Activated T-cell treated with anti-CD3 and anti-CD28 coated beads for 1 hour (primary cell): ENCODE measurements at places on chromosomes 16 and 17.

GRCh38 chr17:76261421-76262215 is 3.5 kb upstream of the UBALD2 start:
- no peak for DNase-seq

DNA sequence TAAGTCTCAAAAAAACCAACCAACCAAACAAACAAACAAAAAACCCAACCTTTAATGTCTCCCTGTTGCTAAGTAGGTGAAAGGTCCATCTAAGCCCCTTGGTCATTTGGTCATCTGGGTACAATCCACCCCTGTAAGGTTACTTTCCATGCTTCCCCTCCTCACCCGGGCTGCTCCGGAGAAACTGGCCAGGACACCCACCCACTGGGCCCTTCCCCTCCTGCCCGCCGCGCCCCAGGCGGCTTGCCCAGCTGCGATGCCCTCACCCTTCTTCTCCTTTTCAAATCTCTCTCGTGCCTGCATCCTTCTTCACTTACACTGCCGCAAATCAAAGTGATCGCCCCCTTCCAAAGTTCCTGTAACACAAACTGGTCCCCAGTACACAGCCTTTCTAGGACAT is 2.0 kb downstream of the NTAN1 start:
- no peak for DNase-seq

DNA sequence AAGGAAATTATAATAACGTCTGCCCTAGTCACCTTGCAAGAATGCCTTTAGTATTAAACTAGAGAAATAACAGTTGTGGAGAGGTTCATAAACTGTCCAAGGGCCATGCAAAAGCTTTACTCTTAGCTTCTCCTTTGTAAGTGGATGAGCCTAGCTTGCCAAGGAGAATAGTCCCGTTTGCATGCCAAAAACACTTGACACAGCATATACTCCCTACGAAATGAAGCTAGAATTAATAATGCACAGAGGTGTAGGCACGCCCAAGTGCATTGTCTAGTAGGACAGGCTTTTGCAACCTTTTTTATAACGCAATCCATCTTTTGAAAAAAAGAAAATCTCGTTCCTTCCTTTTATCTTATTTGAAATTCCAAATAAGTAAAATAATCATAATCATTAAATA is 12.8 kb upstream of the CDRT4 start:
- DNase-seq, result no peak

DNA sequence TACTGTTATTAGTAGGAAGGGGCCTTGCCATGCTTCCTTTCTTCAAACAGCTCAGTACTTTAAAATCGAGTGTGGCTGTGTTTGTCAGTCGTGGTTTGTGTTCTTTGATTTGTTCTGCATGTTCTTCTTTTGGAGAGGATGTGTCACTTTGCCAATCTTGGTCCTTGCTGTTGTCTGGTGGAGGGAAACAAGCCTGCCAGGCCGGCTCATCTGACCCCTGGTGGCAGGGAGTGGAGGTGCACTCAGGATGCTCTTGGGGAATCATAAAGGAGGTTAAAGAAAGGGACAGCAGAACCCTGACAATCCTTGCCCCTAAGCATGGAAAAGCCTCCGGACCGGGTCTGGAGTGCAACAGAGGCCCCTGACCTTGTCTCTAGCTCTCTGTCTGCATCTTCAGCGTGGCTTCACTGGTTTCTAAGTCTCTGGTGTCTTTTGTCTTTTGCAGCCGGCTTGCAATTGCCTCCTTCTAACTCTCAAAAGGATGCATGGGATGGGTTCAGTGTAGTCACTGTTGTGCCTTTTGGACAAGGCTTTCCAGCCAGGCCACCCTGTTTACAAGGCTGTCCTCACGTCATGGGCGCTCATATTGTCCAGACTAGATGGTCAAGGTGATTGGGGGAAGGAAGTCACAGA is 135.8 kb downstream of the WWOX start:
- DNase-seq, result peak; percentile 50

- DNase-seq, result no peak
Measured at GRCh38 chr17:70139449-70139993, 29.8 kb upstream of the KCNJ2 start.

GRCh38 chr17:40621019-40621418 is 26.6 kb downstream of the SMARCE1 start:
- DNase-seq, result no peak

- DNase-seq, result peak; percentile 50
Measured at GRCh38 chr16:2983706-2984136, 3.5 kb upstream of the PKMYT1 start.

- DNase-seq, result no peak
Measured at GRCh38 chr16:84299734-84300440, 5.2 kb downstream of the WFDC1 start.

DNA sequence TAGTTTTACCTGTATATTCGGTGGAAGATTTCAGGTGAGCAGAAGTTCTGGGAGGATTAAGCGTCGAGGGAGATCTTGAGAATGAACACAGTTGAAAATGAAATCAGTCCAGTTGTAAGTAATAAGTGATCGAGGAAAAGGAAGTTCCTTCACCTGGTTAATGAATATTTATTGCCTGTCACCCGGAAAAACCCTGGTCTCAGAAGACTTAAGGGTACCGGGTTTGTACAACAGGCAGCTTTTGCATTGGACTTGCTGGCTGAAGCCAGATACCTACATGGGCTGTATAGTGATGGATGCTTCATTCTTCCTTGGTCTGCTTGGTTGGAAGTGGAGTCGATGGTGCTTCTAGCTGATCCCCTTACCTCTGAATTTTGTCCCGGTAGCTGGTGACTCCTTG is 72.7 kb downstream of the PRKCA start:
- DNase-seq, result no peak

GRCh38 chr16:47887496-47887895 is 268.3 kb downstream of the ABCC12 start:
- DNase-seq, result no peak

DNA sequence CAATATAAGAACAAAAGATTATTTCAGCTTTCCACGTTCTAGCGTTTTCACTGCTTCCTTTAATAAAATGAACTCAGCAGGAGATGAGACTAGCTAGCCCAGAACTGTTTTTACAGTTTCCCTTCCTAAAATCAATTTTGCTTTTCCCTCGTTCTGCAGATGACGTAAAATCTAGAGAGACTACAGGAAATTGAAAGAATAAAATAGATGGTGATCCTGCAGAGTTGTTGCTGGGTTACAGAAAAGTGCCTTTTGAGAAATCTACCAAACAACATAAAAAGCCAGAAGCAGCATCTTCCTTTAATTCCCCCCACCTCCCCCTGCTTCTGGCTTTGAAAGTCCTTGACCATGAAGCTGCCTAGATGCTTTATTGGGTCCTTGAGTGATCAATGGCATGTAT is 96.8 kb upstream of the CLEC3A start:
- DNase-seq, result no peak

DNA sequence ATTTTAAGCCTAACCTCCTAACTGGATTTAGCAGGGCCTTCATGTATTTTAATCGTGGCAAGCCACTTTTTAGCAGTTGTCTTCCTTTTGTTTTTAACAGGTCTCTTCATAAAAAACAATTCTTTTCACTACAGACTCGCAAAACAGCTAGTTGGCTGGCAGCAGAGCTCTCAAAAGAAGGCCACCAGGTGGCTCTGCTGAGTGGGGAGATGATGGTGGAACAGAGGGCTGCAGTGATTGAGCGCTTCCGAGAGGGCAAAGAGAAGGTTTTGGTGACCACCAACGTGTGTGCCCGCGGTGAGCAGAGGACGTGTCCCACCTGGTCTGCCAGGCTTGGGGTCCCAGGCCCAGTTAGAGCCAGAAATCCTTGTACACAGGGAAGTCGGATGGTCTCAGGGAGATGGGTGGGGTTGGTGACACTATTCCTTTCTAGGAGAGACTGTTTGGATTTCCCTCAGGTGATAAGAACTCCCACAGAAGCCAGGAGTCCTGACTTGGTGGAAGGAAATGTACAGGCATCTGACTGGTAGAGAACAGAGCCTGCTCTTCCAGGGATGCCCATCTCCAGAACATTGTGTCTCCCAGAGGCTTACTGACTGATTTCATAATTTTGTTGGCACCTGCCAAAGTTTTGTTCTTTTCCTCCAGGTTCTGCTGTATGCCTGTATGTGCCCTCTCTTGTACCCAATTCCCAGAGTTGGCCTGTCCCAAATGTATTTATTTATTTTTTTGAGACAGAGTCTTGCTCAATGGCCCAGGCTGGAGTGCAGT is 14.9 kb upstream of the DDX19A start:
- DNase-seq, result no peak

DNA sequence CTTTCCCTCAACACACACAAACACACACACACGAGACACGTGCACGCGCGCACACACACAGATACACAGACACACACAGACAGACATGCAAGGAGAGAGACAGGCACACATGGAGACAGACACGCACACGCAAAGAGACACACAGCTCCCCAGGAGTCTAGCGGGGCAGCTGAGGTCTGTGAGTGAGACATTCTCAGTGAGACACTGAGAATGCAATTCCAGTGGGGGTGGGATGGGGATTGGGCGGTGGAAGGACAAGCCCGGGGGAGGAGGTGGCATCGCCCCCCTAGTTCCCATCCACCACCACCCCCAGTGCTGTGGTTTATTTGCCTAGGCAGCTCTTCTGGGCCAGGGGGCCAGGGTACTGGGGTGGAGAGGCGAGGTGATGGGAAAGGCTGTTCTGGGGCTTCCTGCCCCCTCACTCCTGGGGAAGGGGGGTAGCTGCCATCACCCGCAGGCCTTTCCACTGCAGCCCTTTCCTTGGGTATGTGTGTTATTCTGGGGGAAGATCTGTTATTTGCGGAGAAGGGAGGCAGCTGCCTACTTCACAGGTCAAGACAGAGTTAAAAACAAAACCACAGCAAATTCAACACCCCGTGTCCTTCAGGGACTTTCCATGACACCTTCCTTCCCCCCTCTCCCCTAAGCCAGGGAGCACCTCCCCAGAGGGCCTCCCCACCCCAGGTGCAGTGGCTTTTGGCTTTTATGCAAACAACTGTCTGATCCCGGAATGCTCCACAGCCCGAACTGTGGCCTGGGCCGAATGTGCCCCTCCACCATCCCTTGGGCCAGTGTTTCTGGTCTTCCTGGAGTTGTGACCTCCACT is 18.0 kb downstream of the GRB7 start:
- DNase-seq, result peak; percentile 35

GRCh38 chr16:89308391-89309333 is 91.2 kb downstream of the ZNF778 start:
- DNase-seq, result peak; percentile 26

DNA sequence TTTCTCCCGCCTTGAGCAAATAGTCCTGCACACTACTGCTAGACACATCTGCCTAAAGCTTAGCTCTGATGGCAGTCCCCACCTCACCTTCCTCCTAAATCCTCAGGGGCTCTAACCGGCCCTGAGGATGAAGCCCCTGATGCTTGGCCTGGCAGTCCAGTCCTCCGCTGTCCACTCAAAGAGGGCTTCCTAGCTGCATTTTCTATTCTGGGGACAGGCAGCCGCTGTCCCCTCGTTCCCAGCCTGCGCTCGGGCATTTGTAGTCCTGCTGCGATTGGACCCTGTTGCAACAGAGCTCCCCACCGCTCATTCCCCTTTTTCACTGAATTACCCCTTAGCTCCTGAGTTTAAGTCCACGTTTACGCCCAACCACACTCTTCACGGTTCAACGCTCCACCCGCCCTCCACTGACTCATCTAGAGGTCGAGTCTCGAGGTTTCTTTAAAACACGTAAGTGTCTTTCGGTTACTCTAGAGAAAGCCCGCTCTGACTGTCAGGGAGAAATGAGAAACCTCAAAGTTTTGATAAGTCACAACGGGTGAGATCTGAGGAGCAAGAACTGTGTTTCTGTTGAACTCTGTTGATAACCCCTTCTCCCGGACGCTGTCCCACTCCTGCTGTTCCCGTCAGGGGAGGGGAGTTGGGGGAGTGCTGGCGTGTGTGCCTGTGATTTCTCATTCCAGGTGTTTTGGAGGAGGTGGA is 4.5 kb downstream of the CCR7 start:
- no peak for DNase-seq

DNA sequence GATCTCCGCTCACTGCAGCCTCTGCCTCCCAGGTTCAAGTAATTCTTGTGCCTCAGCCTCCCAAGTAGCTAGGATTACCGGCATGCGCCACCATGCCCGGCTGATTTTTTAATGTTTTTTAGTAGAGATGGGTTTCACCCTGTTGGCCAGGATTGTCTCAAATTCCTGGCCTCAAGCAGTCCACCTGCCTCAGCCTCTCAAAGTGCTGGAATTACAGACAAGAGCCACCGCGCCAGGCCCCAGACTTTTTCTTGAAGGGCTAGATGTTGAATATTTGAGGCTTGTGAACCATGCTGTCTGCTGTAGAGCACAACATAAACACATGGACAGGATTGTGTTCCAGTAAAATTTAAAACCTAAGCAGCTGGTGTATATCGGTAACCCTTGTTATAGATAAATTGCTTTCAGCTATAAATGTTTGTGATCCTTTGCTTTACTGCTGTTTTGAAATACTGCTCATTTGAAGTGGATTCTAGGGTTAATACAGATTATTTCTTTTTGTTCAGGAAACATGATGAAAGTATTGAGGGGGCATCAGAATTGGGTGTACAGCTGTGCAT is 12.4 kb downstream of the WSB1 start:
- no peak for DNase-seq

DNA sequence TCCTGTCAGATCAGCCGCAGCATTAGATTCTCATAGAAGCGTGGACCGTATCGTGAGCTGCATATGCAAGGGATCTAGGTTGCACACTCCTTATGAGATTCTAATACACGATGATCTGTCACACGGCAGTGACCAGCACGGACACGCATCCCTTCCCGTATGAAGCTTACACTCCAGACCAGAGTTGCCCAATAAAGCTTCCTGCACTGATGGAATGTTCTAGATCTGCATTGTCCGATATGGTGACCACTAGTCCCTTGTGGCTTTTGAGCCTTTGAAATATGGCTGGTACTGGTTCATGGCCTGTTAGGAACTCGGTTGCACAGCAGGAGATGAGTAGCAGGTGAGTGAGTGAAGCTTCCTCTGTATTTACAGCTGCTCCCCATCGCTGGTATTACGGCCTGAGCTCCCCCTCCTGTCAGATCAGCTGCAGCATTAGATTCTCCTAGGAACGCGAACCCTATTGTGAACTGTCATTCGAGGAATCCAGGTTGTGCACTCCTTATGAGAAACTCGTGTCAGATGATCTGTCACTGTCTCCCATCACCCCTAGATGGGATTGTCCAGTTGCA is 49.8 kb upstream of the ZCCHC14 start:
- DNase-seq, result no peak

GRCh38 chr16:608019-608418 is 18.2 kb downstream of the RAB40C start:
- no peak for DNase-seq

- DNase-seq, result no peak
Measured at GRCh38 chr17:59496178-59496577, 69.2 kb upstream of the DHX40 start.

- no peak for DNase-seq
Measured at GRCh38 chr17:80878876-80879722, 112.5 kb upstream of the CHMP6 start.
